ENCODE measurements at places on chromosomes 13 and 19.

GRCh38 chr19:13154241-13154778, 4.1 kb downstream of the IER2 start:
- DNase-seq = peak; percentile 92

- no peak for DNase-seq
Observed at GRCh38 chr19:43667126-43667875, 2.7 kb downstream of the PLAUR start.

DNA sequence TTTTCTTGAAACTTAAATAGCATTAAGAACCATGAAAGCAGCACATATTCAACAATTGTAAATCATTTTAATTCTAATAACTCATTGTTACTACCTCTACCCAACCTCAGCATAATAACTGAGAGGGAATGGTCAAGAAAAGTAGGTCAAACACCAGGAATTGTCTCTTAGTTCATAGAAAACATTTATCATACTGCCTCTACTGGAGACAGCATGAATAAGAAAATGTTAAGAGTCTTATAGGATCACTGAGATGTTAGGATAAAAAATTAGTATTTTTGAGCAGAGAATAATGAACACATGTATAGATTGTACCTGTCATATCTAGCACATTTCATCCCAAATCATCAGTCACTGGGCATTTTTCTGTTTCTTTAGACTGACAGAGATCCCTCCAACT, 515.3 kb downstream of the PCDH9 start:
- DNase-seq = no peak

DNA sequence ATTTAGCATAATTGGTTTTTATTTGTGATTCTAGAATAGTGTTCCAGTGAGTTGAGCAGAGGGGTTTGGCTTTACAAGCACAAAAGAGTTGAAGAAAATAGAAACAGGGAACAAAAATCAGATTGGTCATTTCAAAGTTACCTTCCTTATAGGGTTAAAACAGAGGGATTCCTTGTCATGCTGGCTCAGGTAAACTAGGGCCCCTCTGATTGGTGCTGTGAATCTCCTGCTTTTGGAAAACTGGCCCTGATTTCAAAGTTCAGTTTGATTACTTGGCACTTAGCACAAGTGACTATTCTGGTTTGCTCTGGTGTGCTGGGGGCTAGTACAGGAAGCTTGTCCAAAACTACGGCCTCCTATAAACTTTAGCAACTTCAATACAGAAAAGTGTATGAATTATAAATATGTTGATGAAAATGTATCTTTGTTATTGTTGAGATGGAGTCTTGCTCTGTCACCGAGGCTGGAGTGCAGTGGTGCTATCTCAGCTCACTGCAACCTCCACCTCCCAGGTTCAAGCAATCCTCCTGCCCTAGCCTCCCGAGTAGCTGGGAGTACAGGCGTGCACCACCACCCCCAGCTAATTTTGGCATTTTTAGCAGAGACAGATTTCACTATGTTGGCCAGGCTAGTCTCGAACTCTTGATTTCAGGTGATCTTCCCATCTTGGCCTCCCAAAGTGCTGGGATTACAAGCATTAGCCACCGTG, 1.9 kb upstream of the MRPS31 start:
- no peak for DNase-seq

GRCh38 chr19:36686365-36687213, 823 bp upstream of the ZNF567 start:
- peak; percentile 19 for DNase-seq

- no peak for DNase-seq
Observed at GRCh38 chr13:46712524-46712923, 84.4 kb downstream of the ESD start.

DNA sequence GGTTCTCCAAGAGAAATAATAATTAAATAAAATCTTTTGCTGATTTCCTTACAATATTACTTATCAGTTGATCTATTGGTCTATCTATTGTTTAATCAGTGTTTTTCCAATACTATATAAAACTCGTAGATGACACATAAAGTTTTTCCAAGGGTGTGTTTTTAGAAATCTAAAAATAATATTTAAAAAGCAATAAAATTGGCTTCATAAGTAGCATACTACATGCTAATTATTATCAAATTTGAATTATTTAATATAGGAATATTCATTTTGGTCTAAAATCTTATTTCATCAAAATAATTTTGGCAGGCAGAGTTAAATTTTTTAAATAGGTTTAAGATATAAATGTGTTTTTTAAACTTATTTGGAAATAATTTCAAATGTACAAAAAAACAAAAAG, 49.4 kb upstream of the MIR17HG start:
- no peak for DNase-seq

GRCh38 chr13:31919971-31920726, 111.4 kb upstream of the FRY start:
- no peak for DNase-seq

DNA sequence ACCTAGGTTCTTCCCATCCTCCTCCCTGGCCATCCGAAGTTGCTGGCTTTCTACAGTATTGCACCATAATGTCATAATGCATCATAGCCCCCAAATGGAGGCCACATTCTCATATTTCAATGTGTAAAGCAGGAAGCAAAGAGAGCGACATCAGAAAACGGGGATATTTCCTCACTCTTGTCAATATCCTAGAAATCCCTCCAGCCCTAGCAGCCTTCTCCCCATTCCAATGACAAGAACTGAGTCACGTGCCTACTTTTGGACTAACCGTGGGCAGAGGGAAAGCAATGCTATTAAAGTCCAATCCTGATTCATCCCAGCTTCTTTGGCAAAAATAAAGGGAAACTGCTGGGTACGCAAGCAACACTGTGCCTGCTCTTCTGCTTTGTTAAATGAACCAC, 4.3 kb upstream of the RAP2A start:
- peak; percentile 41 for DNase-seq

- DNase-seq = peak; percentile 9
Observed at GRCh38 chr13:107375701-107376340, 807.9 kb upstream of the ARGLU1 start.

DNA sequence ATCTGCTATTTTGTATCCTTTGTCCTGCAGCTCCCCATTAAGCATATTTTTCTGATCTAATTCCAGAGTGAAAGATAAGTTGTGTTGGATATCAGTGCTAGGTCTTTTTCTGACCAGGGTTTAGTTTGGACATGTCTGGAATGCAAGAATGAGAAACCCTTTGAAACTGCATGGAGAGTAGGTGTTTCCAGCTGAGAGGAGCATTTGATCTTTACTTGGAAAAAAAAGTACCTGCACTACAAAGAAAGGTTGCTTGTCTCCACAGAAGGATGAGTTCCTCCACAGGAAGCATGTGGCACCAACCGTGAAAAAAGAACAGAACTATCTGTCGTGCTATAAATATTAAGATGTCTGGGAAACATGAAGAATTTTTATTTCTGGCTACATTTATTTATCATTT, 36.6 kb upstream of the MED4 start:
- DNase-seq = no peak

DNA sequence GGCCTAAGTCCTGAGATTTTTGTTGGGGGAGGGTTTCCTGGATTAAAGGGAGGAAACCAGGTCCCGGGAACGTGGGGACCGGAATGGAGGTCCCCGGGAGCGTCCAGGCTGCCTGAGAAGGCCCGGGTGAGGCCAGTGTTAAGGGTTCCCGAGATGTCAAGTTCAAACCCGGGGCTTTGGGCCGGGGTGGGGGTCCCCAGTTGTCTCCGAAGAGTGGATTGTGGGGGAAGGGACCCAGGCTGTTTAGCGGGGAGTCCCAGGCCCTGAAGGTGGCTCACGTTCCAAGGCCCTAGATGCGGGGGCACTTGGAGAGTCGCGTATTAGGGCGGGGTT, 262 bp downstream of the COX7A1 start:
- no peak for DNase-seq

GRCh38 chr19:2077398-2077797, 18.7 kb downstream of the MOB3A start:
- no peak for DNase-seq

DNA sequence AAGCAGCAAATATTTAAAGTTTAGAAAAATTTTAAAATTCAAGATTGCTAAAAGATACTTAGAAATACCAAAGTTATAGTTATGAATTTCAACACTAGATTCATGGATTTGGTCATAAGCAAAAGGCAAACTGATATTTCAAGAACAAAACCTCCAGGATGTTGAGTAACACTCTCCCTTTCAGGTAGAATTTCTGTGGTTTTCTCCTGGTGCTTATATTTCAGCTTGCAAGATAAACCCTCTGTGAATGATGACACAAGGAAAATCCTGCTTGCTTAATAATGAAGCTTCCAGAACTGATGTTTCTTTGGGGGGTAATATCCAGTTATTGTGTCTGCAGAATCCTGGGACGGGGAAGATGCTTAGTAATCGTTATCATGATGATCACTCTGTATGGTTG, 320.3 kb upstream of the EDNRB start:
- DNase-seq = no peak

DNA sequence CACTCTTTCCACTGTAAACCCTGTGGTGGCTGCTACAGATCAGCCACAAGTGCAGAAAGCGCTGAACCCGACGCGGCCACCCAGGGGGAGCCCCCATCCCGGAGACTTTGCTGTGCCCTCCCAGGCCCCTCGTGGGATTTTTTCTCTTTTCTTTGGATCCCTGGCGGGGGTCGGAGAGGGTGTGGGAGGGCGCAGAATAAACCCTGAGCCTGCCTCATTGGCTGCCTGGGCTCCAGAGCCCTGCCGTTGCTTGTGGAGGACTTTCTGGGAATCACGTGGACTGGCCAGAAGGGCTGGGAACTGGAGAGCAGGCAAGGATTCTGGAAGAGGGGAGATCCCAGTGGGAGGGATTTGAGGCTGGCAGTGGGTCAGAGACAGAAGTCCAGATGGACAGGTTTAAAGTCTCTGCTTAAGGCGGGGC, 24.9 kb downstream of the GADD45B start:
- DNase-seq = no peak

DNA sequence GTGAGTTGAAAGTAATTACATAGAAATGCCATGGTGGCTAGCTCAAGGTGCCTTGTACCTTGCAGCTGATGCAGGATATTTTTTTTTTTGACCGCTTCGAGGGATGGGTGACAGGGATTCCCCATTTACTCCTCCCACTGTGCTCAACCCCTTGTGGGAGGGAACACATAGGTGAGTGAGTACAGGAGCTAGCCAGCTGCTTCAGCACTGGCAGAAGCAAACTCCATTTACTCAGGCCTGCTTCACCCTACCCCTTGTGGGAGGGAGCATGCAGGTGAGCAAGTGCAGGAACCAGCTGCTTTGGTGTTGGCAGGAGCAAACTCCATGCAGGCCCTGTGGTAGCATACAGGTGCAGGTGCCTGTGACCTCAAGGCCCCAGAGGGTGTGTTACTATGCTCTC, 330.1 kb downstream of the TDRD3 start:
- no peak for DNase-seq
